NCI-H187 (cell line): ENCODE measurements at places on chromosomes 3 and 15.

- DNase-seq = no peak
Measured at GRCh38 chr15:70269311-70269911, 171.7 kb upstream of the TLE3 start.

DNA sequence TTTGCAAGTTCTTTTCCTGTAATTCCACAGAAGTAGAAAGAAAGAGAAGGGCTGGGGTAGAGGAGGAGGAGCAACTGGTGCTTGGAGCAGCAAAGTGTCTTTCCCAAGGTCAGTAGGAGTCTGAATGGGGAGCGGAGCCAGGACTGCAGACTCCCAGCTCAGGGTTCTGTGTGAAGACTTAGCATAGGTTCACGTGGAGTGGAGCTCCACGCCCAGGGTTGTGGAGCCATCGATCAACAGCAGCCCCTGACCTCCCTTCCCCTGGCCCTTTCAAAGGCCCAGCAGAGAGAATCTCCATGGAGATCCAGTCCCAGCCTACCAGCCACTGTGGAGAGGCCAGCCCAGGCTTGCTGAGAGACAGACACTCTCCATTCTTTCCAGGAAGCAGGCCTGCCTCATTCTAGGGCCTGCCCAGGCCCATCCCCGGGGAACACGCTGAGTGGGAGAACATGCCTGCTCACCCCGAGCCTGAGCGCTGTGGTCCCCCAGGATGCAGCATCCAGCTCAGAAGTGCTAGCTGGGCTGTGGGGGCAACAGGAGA lies 62.1 kb downstream of the CORO2B start:
- DNase-seq = peak; percentile 28

- no peak for DNase-seq
Measured at GRCh38 chr15:90072978-90073640, 29.2 kb downstream of the IDH2 start.

- no peak for DNase-seq
Measured at GRCh38 chr15:39344662-39345141, 236.2 kb upstream of the THBS1 start.

DNA sequence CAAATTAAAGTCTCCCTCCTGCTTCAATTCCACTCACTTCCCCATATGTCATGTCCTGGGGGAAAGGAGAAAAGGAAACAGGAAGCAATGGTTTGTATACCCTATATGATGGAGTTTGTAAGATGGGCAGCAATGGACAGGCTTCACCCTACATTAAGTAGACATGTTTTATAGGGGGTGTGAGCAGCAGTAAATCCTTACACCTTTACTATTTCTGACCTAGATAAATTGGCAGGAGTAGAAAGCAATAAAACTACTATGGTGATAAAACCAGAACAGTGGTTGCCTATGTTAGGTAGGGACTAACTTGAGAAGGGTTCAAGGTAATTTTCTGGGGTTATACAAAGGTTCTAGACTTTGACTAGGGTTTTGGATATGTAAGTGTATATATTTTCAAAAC lies 301.7 kb downstream of the GBE1 start:
- DNase-seq = no peak

GRCh38 chr15:53193149-53193548 lies 403.0 kb upstream of the ONECUT1 start:
- no peak for DNase-seq

DNA sequence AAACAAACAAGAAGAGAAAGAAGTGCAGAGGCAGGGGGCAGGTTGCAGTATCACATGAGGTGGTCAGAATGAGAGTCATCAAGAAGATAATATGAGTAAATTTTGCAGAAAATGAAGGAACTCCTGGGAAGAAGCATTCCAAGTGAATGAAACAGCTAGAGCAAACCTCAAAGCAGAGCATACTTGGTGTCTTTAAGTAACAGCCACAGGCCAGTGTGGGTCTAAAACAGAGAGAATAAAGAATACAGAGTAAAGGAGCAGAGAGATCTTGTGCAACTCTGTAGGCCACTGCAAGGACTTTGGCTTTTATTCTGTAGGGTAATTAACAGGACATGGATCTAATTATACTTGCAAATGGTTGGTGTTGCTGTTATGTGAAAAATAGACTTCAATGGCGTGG lies 81.3 kb downstream of the STAC start:
- DNase-seq = no peak

DNA sequence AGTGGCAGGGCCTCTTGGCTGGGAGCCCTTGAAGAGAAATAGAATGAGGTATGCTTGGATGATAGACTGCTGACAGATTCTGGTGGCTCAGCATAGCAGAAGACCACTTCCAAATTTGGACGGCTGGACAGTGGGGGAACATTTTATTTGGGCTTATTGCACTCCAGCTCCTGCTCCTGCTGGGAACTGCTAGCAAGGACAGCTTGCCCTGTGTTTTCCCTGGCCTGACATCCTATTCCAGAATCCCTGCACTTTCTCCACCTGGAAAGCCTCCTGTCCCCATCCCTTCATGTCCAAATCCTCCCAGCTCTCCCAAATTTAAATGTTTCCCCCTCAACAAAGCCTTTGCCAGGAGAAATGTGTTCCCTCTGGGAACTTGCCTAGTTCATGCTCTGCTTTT lies 9.8 kb upstream of the COLQ start:
- DNase-seq = no peak

GRCh38 chr15:73748730-73749129 lies 4.4 kb downstream of the INSYN1 start:
- DNase-seq = no peak

DNA sequence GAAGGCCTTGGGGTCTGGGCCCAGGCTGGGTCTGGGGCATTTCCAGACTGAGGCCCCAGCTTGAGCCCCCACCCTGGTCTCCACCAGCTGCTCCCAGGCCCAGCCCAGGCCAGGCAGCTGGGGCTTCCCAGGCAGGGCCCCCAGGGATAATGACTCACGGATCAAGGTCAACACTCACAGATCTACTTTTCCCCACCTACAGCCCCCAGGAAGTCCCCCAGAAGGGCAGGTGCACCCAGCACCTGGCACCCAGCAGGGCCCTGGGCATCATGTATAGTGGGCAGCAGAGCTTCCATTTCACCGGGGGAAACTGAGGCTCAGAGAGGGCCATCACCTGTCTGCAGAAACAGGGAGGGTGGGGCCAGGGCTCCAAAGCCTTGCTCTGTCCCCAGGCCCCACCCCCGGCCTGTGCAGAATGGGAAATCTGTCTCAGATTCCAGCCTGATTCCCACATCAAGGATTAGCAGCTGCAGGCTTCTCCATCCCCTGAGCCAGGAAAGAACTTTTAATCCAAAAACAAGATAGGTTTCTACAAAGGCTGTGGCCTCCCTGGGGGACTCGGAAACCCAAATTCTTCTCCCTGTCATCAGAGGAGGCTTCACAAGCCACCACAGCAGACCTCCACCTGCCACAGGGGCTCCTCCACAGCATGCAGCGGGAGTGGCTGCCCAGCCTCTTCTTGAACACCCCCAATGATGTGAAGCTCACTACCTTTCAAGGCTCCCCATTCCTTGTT lies 49.8 kb downstream of the IQSEC1 start:
- DNase-seq = no peak

DNA sequence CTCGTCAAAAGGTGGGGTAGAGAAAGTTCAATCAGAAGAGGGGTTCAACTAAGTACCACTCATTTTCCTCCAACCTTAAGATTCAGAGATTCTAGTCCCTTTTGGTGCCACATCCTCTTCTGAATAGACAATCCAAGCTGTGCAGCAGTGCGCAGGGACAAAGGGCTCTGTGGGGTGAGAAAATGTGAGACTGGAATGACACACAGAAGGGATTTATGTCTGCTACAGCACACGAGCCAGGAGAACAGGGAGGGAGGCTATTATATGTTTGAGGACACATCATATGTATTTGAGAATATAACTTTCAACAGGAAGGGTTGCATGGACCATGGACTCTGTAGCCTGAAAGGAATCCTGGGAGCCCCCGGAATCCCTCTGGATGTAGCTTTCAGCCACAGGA lies 33.0 kb downstream of the LSM3 start:
- DNase-seq = no peak

DNA sequence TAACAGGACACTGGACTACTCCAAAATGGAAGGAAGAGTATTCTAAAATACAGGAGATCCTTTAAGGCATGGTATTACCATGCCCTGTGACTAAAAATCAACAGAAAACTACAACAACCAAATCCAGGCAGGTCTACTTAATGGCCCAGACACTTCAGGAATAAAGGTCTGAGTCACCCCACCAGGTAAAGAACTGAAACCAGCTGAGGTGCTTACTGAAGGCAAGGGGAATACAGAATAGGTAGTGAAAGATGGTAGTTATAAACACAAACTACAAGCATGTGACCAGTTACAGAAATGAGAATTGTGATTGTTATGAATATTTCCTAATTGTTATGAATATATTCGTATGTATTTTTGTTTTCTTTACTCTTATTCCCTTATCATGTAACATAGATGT lies 13.4 kb downstream of the IFT57 start:
- DNase-seq = no peak

DNA sequence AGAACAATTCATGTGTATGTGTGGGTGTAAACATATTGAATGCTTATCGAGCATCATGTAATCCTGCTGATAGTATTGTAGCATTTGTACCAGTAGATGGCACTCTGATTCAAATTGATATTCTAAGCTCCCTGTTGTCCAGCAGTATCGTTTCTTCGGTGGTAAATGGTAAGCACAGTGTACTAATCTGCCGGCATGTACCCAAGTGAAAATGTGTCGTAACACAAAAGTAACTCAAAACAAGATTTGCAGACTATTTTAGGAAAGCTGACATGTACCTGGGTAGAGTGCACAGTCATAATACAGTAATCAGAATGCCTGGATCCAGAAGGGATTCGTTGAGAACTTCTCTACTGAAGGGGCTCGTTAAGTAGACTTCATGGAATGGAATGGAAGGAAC lies 31.7 kb upstream of the MNS1 start:
- DNase-seq = peak; percentile 3

GRCh38 chr3:107208100-107208499 lies 169.1 kb upstream of the CCDC54 start:
- DNase-seq = no peak

DNA sequence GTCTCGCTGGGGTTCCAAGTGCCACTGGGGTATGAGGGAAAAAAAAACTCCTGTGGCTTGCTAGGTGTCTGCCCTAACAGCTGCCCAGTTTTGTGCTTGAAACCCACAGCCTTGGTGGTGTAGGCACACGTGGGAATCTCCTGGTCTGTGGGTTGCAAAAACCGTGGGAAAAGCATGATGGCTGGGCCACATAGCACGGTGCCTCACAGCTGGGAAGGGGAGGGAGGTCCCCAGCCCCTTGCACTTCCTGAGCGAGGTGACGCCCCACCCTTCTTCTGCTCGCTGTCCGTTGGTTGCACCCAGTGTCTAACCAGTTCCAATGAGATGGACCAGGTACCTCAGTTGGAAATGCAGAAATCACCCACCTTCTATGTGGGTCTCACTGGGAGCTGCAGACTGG lies 144.3 kb downstream of the KBTBD8 start:
- no peak for DNase-seq

DNA sequence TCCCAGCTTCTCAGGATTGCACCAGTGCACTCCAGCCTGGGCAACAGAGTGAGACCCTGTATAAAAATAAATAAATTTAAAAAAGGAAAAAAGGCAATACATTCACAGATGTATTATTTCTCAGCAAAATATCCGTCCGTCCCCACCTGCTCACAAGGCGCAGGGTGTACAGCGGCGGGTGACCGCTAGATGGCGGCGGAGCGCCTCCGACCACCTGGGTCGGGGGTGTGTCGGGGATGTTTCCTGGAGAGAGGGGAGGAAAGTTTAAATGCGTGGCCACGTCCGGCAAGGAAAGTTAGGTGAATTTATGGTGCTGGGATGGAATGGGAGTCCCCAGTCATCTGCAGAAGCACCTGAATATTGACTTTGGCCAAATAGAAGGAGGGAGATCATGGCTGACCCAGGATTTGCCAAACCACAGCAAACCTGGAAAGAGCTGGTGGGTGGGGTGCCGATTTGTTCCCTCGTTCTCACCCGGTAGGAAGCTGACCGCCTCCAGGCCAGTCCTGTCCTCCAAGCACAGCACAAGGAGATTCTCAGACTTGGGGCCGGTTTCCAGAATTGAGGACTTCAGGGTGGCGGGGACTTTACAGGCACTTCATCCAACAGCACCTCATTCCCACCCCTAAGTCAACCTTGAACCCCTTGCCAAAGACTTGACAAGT lies 88.3 kb downstream of the TMEM266 start:
- no peak for DNase-seq

- DNase-seq = no peak
Measured at GRCh38 chr3:48655063-48655462, 7.6 kb downstream of the CELSR3 start.

- no peak for DNase-seq
Measured at GRCh38 chr15:62527387-62527786, 362.3 kb upstream of the C2CD4B start.

GRCh38 chr3:24802614-24803013 lies 308.0 kb upstream of the THRB start:
- no peak for DNase-seq

DNA sequence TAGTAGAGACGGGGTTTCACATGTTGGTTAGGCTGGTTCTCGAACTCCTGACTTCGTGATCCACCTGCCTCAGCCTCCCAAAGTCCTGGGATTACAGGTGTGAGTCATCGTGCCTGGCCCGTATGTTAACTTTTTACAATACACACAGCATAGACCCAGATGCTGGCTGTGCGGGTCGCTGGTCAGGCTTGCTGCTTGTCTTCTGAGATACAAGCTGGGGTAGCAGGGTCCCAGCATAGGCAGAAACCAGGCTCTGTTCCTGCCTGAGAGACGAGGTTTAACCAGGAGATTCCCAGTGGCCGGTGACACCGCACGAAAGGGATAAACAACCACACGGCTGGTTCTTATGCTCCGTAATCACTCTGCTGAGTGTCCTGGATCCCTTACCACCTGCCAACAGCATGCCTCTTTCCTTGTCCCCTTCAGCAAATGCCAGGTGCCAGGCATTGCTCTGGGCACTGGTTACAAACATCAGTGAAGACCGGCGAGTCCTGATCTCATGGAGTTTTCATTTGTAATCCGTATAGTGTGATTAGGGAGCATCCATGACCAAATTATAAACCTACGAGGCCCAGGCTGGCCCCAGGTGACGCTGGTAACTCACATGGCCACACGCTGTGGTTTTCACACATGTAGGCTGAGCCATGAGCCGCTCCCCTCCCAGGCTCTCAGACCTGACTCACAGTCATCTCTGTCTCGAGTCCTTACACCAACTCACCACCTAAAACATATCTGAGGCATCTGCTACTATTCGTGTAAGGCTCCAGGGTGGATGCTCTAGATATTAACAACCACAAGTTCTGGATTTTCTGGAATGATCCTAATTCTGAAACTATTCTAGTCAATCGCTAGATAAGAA lies 125.7 kb downstream of the PDZRN3 start:
- no peak for DNase-seq

DNA sequence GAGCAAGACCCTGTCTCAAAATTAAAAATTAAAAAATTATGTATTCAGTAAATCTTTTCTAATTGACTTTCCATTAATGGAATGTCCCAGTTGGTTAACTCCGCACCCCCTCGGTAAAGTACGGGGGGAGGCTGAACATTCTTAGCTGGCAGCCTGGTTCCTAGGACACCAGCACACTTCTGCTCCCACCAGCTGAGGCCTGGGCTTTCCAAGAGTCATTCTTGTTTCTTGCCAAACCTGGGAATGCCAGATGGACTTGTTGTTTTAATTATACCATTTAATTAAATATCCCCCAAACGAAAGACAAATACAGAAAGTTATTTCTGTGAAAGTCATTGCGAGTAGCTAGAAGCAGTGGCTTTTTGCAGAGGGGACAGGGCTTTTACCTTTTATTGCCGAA lies 179.4 kb downstream of the VGLL4 start:
- no peak for DNase-seq

- no peak for DNase-seq
Measured at GRCh38 chr15:80578206-80578595, 116.9 kb upstream of the ABHD17C start.

GRCh38 chr3:159091936-159092335 lies 290.1 kb downstream of the MFSD1 start:
- no peak for DNase-seq
